Lung (tissue), 17 donors: ENCODE measurements at places on chromosomes 16 and 17. TPM values are rescaled to one million over a fixed set of nuclear protein-coding genes. Genes with fewer than 3 reads are reported as not detected.

SCNN1G gene
- total RNA-seq, result 7.3 TPM

ITGAL gene
- 14.4 TPM for total RNA-seq

SLC9A5 gene
- total RNA-seq, result 4.2 TPM

APOH gene
- 3.9 TPM for total RNA-seq

AOC2 gene
- total RNA-seq, result 2.4 TPM

ITGA2B gene
- 2.1 TPM for total RNA-seq

CD300LB gene
- total RNA-seq, result 1.2 TPM

ADAM11 gene
- 0.09 TPM for total RNA-seq

MSLN gene
- total RNA-seq, result 155 TPM

CBLN1 gene
- 0.40 TPM for total RNA-seq

CRYBA1 gene
- not detected for total RNA-seq

GDPD3 gene
- total RNA-seq, result 5.8 TPM

ATAD5 gene
- total RNA-seq, result 4.8 TPM

HBA2 gene
- total RNA-seq, result 671 TPM
